ENCODE measurements at places on chromosomes 4 and X.

- no peak for DNase-seq
Observed at GRCh38 chr4:174358829-174359228, 75.1 kb downstream of the CEP44 start.

DNA sequence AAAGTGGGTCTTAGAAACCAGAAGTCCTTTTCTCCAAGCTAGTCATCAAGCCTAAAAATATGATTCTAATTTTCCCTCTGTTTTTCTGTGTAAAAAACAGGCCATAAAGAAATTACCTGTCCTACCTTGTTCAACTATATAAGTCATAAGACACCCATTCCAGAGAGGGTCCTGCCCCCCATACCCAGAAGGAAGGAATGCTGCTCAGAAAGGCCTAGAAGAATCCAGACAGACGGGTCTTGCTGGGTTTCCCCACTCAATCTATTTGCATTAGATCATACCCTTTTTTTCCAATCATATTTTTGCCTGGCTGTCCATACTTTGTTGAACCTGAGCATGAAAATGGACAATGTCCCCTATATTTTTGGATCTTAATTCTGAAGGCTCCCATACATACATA, 16.3 kb upstream of the XAGE2 start:
- no peak for DNase-seq

DNA sequence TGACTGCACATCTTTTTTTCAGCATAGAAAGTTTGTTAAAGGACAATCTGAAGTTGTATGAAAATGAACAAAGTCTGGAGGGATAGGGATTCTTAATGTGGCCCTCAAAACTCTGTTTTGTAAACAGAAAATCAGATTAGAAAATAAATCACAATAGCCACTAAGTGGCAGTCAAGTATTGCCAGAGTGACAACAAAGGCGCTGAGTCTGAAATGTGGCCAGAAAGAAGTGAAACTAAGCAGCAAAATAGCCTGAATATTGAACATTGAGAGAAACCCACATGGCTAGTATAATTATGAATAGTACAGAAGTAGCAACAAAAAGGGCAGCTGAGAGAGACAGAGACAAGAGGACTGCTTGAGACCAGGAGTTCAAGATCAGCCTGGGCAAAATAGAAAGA, 81.1 kb upstream of the CT45A1 start:
- no peak for DNase-seq

DNA sequence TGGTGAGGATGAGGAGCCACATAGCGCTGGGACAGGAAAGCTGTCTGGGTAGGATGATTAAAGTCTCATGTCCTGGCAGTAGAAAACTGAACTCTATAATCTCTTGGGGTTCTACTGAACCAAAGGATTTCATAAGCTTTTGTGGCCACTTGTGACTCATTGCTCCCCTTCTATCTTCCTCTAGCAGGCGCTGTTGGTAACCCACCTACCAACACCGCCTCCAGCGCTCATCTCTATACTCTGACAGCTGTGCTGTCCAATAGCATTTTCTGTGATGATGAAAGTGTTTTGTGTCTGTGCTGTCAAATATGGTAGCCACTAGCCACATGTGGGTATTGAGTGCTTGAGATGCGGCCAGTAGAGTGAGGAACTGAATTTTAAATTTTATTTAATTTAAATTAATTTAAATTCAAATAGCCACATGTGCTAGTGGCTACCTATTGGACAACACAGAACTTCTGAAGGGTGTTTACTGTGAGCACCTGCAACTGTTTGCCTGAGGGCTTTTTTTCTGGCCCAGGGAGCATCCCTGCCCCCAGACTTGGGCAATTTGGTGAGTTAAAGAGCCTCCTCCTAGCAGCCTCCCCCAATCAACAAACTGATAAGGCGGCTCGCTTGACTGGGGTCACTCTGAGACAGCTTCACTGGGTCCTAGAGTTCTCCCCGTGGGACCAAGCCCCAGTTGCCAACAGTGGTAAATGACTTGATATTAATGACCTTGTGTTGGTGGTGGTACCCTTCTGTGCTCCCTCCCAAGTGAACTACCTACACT, 169.2 kb upstream of the ATP6AP2 start:
- no peak for DNase-seq

GRCh38 chrX:2434270-2435163, 66.3 kb downstream of the DHRSX start:
- DNase-seq, result no peak

DNA sequence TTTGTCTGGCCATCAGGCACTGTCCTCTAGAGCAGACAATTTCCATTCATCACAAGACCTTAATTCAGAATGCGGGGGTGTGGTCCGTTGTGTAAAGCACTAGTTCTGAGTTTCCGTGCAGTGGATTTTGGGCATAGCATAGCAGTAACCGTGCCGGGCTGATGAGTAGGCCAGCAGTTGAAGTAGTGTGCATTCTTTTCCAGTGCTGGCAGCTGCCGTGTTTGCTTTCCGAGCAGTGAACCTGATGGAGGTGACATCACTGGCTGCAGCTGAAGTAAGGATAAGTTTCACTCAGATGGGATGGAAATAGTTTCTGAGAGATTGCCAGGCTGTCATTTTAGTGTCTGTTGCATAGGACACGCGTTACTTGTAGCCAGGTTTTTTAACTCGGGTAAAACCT, 107.0 kb upstream of the STIM2 start:
- DNase-seq, result peak; percentile 3

DNA sequence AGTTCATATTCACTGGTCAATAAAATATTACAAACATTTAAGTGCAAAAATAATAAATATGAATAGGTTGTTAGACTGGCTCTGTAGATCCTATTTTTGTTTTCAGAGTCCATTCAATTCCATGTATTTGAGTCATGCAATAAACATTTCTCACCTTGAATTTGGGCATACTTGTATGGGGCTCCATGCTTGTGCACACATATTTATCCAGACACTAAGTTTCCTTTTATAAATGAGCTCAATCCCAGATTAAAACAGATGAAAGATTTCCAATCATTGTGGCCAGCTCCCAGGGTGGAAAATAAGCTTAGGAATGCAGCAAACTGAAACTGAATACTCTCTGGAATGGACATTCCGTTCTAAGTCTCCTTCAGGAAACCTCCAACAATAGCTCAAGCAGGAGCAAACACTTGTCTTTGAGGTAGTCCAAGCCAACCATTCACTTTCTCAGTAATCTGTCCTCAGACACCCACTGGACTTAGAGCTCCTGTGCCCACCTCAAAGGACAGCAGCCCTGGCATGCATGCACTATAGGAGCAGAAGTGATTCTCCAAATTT, 16.4 kb downstream of the DMD start:
- no peak for DNase-seq

- no peak for DNase-seq
Observed at GRCh38 chr4:107725281-107725859, 5.3 kb upstream of the PAPSS1 start.

DNA sequence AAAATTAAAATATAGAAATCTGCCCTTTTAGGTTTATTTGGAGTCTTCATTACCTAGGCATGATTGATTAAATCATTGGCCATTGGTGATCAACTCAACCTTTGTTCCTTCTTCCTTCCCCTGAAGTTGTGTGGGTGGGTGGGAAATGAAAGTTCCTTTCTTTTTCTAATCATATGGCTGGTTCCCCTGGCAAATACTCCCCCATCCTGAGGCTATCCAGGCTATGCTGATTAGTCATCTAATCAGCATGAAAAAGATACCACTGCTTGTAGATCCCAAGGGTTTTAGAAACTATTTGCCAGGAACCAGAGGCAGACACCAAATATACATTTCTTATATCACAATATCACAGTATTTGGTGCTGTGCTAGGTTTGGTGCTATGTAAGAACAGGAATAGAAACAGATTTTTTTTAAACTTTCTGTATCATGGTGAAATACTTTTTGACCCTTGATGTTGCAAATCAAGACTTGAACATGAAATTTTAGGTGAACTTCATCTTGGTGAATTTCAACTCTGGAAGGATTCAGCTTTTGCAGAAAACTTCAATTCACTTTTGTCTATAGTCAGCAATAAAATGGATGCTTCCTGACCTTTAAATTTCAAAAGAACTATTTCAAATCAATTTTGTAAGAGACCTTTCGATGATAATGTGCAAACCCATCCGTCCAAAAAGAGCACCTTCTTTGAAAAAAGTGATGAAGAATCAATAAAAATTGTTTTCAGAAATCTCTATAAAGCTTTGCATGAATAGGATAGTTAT, 71.1 kb downstream of the CCSER1 start:
- DNase-seq, result no peak

DNA sequence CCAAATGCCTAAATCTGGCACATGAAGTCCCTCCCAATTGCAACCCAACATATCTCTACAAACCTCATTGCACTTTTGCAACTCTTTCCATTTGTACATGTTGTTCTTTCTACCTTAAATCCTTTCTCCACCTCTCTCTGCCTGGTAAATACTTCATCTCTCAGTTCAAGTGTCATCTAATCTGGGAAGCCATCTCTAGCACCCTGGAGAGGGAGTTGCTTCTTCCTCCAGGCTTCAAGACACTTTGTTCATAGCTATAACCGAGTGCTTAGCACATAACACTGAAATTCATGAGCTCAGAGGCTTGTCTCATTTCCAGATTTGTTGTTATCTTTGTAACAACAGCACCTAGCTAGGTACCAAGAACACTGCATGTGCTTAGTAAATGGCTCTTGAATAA, 114.8 kb upstream of the NAP1L5 start:
- DNase-seq, result no peak

- no peak for DNase-seq
Observed at GRCh38 chrX:137033774-137034507, at the start of gene GPR101. TSS of gene GPR101 (minus strand) at chrX:137033995. CDS start at chrX:137031674, 2,321 bp downstream.

- no peak for DNase-seq
Observed at GRCh38 chr4:11532138-11532537, 103.4 kb upstream of the HS3ST1 start.

GRCh38 chr4:26022346-26023202, 108.6 kb downstream of the SMIM20 start:
- DNase-seq, result no peak

DNA sequence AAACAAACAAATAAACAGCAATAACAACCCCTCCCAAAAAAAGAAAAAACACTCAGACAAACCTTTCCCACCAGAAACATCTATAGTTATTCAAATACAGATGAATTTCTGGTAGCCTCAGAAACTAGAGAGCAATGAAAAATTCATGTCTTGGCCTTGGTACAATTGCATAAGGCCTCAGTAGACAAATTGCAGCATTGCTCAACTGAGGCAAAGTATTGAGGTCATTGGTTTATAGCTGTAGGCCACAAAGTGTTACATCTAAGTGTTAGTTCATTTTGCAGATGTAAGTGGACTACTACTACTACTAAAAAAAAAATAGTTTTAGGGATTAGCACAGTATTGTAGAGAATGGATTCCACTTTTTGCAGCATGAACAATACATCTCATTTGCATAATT, 2268.3 kb downstream of the ARAP2 start:
- DNase-seq, result no peak

DNA sequence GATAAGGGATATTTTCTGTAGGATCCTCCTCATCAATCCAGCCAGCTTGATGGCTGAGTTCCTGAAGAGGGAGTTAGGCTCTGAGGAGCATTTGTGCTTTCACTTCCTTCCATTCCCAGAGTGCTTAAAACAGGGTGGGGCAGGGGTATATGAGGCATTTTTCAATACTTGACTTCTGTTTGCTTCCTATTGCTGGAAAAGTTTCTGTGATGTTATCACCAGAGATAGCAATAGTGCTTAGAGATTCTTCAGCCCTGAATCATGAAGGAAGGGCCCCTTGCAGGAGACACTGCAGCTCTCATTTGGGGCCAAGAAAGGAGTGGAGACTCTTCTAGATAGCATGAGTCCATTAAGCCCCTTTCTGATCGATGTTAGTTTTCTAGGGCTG, 166.7 kb upstream of the RPS6KA3 start:
- DNase-seq, result no peak
